ENCODE measurements at places on chromosomes 1 and 21.
A peak's percentile ranks its signal among the peaks of the same experiment; 100 is the strongest.

- DNase-seq, result peak; percentile 100
Observed at GRCh38 chr1:44327679-44328491, 27.2 kb downstream of the ERI3 start.

DNA sequence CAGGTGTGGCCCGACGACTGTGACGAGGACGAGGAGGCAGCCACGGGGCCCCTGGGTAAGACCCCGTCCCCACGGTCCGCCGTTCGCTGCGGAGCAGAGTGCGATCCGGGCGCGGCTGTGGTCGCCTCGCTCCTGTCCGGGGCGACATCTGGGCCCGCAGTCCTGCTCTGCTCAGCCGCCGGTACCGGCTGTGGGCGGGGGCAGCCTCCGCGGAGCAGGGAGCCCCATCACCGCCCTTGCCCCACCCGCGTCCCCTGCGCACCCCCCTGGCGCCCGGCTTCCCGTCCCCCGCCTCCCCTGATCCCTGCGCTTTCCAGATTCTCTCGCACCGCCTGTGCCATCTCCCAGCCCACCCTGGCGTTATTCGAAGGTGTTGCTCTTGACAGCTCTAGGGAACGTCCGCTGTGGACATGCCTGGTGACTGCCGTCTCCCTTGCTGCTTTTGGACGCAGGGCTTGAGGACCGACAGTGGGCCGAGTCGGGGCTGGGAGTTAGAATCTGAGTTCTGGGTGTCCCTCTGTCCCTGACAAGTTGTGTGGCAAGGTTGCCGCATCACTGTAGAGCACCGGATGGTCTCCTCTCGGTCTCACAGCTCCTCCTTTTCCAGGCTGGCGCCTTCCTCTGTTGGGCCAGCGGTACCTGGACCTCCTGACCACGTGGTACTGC is 596 bp downstream of the TOR3A start:
- DNase-seq, result peak; percentile 22

- DNase-seq, result no peak
Observed at GRCh38 chr1:32516402-32516801, 22.8 kb upstream of the ZBTB8A start.

GRCh38 chr1:245961137-245961540 is 545.9 kb downstream of the SMYD3 start:
- peak; percentile 32 for DNase-seq

DNA sequence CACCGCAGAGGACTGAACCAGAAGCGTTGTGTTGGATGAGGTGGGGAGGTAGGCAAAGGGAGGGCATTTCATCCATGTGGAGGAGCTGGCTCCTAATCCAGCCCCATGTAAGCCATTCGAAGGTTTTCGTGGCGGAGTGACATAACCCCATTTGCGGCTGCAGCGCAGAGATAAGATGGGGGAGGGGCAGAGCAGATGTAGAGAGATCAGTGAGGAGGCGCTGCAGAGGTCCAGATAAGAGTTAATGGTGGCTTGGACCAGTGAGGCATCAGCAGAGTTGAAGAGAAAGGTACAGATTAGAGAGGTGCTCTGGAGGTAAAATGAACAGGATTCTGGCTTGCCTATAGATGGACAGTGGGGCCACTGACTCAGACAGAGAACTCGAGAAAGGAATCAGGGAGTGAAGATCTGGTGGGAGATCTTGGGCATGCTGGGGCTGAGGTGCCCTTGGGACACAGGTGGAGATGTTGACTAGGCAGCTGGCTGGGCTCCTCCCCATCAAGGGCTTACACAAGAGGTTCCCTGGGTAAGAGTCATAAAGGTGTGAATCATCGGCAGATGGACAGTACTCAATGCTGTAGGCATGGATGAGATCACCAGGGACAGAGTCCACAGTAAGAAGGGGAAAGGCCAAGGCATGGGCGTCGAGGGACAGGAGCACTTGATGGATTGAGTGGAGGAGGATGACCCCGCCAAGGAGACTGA is 7.8 kb upstream of the PTPRF start:
- DNase-seq, result peak; percentile 24

GRCh38 chr1:187928288-187928687 is 1099.5 kb downstream of the PLA2G4A start:
- peak; percentile 11 for DNase-seq

DNA sequence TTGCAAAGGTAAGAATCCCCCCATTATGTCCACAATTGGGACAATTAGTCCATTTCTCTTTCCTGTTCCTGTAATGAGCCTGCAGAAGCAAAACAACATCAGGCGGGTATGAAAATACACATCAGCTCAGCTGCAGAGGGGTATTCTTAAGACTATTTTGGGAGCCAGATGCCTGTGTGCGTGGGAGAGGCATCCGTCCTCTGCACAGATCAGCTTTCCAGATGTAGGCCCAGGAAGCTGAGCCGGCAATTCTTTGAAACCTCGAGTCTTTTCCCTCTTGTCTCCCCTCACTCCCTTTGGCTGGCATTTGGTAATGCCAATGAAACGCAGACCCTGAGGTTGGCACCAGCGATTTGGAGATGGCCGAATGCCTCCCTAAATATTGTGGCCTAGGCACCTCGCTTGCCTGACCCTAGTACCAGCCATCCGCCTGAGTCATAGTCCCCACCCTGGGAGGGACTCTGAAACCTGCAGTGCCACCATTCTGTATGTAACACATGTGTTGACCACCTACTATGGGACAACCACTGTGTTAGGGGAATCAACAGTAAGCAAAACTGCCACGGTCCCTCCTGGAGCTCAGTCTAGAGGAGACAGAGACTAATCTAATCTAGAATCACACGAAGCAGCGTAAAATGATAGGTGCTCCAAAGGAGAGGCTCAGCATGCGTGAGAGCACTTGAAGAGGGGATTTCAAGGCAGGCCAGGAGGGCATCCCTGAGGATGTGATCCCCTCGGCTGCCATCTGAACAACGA is 603.0 kb downstream of the MATN1 start:
- DNase-seq, result no peak

DNA sequence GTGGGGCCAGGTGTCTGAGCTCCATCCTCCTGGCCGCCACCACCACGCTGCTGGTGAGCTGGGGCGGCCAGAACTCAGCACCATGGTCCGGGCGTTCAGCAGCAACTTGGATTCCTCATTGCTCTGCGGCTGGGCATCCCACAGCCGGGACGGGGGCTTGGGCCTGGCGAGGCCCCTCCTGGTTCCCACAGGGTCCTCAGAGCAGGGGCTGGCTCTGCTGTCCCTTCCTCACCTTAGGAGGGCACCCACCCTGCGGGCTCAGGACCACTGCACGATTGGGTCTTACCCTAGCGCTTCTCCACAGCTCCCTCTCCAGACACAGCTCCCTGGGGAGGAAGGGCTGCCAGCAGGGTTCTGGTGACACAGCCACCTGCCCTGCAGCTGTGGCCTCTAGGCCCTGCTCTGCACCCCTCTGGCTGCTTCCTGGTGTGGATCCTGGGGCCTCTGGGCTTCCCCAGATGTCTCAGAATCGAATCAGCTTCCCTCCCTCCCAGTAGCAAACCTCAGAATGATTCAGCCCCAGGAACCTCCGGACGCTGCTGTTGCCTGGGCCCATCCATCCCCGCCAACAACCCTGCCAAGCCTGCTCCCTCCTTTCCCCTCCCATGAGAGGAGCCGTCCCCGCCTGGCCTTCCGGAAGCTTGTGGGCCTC is 25.0 kb downstream of the CRYAA start:
- peak; percentile 67 for DNase-seq
